Cortex of kidney (tissue), 1 donor: ENCODE measurements at places on chromosomes 6 and 20.

DNA sequence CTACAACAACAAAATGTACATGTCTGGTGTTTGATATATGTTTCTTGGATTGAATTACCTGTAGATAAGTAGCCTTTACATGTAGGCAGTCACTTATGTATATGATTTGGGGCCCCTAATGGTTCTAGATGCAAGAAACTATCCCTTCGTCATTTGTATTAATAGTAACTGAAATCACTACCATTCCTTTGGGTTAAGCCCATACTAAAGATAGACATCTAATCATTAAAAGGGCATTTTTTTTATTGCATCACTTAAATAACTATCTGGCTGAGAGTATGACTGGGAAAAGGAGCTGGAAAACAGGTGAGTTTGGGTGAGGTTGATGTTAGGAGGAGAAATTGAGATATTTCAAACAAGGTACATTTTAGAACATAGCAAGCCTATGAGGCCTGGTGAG is 213.5 kb upstream of the PLN start:
- no peak for DNase-seq

- no peak for DNase-seq
Observed at GRCh38 chr6:54107470-54108090, 3.7 kb upstream of the MLIP start.

DNA sequence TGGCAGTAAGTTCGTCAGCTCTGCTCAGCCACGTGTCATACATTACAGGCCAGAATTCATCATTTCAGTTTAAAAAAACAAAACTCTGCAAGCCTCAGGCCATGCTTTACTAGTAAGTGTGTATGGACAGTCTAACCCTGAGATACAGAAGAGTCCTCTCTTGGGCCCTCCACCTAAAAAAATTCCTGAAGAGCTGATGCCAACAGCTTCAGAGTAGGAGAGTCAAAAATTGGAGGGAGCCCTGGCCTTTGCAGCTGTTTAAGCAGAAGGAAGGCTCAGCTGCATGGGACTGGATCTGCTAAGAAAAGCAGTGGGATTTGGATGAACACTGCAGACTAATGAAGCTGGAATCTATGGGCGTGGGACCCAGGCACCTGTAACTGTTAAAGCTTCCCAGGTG is 47.2 kb upstream of the FAM8A1 start:
- DNase-seq: no peak

GRCh38 chr6:22530506-22530905 is 38.9 kb upstream of the HDGFL1 start:
- DNase-seq: no peak

DNA sequence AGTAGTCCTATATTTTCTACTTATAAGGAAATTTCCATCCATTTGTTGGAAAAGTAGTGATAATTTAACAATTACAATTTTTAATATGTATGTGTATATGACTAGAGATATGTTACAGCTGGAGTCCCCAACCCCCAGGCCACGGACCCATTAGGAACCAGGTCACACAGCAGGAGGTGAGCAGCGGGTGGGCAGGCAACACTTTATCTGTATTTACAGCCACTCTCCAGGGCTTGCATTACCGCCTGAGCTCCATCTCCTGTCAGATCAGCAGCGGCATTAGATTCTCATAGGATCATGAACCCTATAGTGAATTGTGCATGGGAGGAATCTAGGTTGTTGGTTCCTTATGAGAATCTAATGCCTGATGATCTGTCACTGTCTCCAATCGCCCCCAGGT is 46.8 kb downstream of the TRDN start:
- DNase-seq: no peak

DNA sequence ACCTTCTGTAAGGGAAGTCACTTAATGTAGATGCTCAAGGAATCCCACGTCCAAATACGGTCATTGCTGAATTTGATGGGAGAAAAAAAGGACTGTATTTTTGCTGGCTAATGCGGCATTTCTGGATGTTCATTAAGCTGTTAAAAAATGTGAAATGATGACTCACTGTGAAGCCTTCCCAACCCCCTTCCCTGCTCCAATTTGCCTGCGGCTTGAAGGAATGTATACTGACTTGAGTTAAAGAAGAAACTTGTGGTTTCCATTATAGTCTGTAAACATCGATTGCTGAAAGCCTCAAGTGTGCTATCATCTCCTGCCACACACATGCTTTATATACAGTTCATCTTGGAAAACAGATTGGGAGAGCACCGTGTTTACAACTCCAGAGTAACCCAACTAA is 249.1 kb upstream of the JAG1 start:
- DNase-seq: no peak

DNA sequence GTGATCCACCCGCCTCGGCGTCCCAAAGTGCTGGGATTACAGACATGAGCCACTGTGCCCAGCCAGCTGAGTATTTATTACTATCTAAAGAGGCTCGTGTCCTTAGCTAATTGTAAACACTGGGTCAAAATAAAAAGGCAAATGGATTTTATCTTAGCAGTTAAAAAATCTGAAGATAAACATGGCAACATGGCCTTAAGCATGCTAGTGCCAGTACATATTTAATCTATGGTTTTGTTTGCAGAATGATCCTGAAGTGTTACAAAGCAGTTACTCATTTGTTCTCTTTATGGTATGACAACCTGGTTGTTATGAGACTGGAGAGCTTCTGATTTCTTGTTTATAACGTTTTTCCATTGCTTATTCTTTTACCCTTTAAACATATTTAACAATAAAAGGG is 3.9 kb upstream of the KIAA0408 start:
- DNase-seq: no peak

GRCh38 chr20:38133680-38134426 is 31.2 kb downstream of the TGM2 start:
- no peak for DNase-seq

GRCh38 chr6:16712931-16713484 is 48.3 kb downstream of the ATXN1 start:
- no peak for DNase-seq

- DNase-seq: no peak
Observed at GRCh38 chr6:38336922-38337321, 302.8 kb downstream of the BTBD9 start.

GRCh38 chr6:145508107-145508506 is 227.2 kb downstream of the EPM2A start:
- DNase-seq: no peak

GRCh38 chr20:51624157-51624731 is 81.7 kb upstream of the NFATC2 start:
- no peak for DNase-seq

DNA sequence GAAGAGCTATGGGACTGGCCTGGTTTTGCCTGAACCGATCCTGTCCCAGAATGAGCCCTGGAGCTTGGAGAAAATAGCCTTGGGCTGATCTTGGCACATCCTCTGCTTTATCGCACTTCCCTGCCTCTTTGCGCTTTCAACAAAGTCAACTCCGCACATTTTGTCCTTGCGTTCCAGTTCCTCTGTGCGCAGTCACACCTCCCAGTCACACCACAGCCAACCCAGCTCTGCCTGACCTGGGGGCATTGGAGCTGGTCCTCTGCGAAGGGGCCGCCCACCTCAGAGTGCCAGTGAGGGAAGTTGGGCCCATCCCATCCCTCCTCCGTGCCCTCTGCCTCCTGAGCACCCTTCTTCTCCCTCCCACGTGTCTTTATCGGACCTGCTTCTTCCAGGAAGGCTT is 16.9 kb upstream of the UQCC2 start:
- no peak for DNase-seq

GRCh38 chr6:26351544-26351953 is 13.4 kb upstream of the BTN3A2 start:
- no peak for DNase-seq

GRCh38 chr6:38155621-38156204 is 336.2 kb downstream of the ZFAND3 start:
- no peak for DNase-seq

DNA sequence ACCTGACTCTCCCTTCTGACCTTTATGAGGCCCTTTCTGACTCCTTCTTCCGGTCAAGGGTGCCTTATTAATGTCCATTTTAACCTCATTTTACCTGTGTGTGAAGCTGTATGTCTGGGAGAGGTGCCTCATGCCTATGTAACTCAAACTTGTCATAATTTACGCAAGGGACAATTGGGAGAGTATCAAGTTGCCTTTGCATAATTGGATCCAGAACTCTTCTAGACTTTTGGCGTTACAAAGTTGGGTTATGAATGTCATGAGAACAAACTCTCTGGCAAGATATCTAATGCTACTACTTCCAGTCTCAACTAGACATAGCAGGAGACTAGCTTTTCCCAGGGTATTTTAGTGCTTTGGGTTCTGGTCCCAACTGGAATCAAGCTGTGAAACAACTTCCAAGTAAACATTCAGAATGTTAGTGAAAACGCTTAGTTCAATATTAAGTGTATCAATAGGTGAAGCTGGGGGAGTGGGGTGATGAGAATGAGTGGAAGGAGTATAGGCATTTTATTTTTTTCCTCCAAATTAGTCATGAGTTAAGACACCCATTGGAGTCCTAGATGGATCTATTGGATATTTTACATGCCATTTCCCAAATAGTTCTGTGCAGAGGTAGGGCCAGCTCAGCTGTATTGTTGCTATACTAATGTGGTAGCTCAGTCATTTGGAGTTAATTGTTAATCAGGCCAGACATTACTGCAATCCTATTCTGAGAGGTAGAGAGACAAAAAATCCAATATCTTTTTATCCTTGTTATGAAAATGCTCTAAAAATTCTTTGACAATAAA is 159.9 kb downstream of the TFAP2B start:
- DNase-seq: no peak

DNA sequence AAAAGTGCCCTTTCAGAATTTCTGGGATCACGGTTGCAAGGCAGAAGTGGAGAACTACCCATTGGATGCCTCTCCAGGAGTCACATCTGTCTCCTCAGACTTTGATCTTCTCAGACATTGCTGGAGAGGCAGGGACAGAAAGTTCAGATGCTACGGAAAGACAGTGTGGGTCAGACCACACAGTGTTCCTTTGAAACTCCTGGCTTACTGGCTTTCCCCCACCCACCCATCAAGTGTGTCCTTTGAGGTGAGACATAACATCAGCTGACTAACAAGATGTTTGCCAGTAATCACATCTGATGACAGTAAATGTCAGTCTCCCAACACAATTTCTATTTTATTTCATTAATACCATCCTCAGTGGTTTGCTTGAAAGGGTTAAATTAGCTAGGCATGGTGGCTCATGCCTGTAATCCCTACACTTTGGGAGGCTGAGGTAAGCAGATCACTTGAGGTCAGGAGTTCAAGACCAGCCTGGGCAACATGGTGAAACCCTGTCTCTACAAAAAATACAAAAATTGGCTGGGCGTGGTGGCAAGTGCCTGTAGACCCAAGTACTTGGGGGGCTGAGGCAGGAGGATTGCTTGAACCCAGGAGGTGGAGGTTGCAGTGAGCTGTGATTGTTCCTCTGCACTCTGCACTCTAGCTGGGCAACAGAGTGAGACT is 67.2 kb upstream of the SNX9 start:
- no peak for DNase-seq

DNA sequence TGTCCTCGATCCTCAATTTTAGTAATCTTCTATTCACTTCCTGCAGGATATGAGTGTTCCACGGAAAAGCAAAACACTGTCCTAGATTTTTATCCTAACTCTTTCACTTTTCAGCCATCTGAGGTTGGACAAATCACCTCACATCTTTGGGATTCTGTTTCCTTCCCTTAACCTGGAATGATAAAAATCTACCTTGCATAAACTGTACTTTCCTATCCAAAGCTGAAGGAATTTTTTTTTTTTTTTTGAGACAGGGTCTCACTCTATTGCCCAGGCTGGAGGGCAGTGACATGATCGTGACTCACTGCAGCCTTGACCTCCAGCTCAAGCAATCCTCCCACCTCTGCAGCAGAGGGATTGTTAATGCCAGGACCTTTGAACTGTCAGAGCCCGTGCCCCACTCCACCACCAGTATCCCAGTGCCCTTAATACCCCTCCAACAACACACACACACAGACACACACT is 20.5 kb downstream of the CAPN11 start:
- DNase-seq: no peak

DNA sequence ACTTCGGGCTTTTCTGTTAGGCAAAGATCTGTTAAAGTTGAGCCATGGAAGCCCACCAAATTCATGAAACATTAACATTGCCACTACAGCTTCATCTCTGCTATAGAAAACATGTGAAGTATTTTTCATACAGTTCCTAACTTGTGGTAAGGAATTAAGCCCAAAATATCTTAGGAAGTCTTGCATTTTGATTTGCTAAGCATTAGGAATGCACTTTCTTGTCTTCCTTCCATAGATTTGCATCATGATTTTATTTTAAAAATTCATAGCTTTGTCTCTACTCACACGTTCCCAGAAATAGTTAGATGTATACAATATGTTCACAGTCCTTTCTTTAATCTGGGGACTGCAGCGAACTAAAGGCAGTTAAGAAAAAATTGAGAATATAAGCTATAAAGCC is 325.6 kb downstream of the CENPW start:
- no peak for DNase-seq

DNA sequence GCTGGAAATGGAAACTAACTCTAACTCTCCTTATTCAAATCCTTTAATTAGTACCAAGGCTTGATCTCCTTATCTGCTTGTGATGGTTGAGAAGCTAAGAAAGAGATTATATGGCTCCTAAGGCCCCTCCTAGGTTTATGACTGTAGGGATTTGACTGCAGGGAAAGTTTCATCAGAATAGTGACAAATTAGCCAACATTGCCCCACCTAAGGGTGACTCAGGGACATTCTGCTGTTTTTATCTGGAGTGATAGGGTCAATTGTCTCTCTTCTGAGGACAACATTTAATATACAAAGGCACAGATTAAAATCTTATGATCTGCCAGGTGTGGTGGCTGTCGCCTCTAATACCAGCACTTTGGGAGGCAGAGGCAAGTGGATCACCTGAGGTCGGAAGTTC is 138.1 kb upstream of the MARCKS start:
- DNase-seq: no peak

DNA sequence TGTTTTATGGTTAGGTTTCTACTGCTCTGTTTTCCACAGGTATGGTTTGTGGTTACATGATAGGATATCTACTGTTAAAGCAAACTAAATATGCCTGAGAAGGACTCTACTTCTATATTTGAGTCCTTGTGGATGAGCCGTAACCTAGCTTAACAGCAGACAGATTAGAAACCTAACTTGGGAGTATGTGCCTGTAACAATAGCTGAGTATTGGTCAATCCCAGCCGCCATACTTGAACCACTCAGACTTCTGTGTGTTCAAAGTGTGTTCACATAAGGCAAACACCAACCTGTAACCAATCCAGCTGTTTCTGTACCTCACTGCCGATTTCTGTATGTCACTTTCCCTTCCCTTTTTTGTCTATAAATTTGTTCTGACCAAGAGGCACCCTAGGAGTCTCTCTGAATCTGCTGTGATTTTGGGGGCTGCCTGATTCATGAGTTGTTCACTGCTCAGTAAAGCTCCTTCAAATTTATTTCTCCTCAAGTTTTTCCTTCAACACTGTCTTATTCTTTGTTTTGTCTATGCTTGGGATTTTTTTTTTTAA is 37.1 kb downstream of the PHF3 start:
- no peak for DNase-seq

DNA sequence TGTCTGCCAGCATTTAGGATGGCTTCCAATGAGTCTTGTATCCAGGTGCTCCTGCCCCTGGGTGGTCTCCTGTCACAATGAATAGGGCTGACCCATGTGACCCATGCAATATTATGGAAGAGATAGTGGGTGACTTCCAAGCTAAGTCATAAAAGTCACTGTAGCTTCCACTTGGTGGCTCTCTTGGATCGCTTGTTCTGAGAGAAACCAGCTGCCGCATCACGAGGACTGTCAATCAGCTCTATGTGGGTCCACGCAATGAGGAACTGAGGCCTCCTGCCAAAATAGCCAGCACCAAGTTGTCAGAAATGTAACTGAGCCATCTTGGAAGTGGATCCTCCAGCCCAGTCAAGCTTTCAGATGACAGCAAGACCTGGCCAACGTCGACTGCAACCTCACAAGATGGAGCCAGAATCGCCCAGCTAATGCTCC is 14.9 kb upstream of the MATN4 start:
- DNase-seq: no peak

- DNase-seq: no peak
Observed at GRCh38 chr20:63296531-63297299, 3.7 kb downstream of the COL20A1 start.
